Aorta (tissue), 5 donors: ENCODE measurements at places on chromosomes 5 and 9.

DNA sequence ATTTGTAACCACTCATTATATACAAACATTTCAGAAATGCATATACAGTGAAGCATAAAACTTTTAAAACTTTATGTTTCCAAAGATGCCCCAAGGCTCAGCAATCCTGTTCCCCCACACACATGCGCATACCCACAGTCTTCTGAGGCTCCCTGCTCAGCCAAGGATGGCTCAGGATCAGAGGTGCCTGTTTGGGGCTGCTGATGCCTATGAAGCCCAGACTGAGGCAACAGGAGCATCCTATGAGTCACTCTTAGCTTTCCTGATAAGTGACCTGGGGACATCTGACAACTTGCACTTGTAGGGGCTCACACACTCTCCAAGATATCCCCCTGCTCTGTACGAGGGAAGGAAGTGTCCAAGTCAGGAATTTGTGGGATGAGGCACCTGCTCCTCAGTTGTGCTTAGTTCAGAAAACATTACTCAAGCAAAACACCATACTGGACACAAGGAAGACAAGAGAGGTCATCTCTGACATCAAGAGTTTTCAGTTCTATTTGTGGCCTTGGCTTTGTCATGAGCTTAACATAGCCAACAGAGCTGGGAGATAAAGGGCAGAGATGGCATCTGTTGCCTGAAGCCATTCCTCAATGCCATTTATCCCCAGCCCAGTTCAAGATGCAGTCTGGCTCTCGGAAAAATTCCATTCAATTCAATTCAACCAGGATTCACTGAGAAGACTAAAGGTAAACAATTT lies 62.3 kb downstream of the NIPSNAP3B start:
- no peak for DNase-seq

DNA sequence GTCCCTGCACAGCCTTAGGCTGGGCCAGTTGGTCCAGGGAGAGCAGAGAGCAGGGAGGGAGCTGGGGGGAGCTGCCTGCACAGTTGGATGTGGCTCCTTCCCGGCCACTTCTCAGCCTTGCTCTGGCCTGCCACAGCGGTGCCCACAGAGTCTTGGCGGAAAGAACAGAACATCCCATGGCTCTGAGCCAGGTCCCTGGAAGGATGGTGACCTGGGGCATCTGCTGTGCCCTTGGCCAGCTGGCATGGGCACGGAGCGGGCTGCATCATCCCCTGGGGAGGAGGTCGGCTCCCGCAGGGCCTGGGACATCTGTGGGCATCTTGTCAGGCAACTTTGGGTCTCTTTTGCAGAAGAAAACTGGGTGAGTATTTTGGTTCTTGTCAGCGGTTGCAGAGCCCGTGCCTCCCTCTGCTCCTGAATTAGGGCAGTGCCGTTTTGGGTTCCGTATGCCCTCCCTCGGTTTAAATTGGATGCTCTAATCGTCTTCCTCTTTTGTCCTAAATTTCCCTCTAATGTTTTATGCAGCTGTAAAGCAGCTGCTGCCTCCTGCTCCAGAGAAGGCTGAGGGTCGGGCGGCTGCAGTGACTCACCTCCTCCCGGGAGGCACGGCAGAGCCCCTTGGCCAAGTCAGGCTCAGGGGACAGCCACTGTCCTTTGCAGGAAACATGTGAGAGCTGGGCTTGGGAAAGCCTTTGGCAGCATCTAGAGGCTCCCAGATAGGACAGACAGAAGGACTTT lies 10.5 kb upstream of the NACC2 start:
- DNase-seq, result no peak

GRCh38 chr5:118967059-118967508 lies 21.3 kb downstream of the DTWD2 start:
- DNase-seq, result no peak

- DNase-seq, result no peak
Observed at GRCh38 chr9:124008694-124009530, 2.7 kb upstream of the LHX2 start.

DNA sequence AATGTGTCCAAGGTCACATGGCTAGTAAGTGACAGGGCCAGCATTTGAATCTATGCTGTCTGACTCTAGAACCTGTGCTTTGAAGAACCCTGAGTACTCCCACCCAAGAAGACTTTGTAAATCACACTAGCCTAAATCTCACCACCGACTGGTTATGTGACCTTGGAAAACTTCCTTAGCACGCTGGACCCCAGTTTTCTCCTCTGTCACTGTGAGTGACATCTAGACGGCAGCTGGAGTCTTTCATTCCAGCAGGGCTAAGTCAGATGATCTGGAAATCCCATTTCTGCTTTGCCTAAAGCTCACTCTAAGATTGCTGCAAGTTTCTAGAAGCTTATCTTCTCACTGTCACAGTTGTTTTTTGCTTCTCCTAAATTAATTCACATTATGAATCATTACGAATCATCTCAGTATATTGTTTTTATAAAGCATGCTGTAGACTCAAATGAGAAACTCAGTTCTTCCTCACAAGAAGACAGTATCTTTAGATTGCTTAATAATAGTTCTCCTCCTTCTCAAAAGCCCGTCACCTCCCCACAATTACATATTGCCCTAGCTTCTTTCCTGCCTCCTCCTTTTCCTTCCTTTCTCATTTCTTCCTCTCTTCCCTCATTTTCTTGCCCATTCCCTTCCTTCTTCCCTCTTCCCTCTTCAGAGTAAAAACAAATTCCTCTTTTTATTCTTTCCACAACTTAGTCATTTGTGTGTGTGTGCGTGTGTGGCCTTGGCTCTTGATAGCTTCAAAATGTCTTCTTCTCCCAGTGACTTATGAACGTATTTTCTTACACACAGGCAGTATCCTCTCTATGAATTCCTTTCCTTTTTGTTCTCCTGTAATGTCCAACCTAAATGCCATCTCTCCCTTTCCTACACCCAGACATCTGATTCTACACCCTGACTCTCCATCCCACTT lies 16.8 kb downstream of the ALDOB start:
- no peak for DNase-seq

DNA sequence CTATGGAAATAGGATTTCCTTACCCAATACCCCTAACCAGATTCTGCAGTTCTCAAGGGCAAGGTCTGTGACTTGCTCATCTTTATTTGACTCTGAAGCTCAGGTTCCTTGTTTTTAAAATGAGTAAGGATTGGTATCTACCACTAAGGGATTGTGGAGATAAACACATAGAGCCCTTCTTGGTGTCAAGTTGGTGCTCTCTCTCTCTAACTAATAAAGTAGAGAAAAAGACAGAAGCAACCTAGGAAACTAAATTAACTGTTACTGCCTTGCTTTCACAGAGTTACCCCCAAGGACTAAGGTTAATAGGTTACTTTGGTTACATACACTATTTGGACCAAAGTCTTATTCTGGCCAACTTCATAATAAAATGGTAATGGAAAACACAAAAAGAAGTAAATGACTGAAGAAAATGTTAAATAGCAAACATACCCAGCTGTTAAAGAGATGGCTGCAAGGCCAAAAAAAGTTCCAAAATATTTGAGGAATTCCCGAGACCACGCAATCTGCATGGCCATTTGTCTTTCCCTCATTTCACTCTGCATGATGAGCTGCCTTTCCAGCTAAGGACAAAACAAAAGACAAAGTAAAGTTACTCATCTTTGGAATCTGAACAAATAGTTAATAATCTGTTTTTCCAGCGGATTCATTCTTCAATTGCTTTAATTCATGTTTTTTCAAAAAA lies 21.8 kb upstream of the RLN1 start:
- no peak for DNase-seq

GRCh38 chr5:147464211-147464610 lies 45.7 kb downstream of the DPYSL3 start:
- no peak for DNase-seq

DNA sequence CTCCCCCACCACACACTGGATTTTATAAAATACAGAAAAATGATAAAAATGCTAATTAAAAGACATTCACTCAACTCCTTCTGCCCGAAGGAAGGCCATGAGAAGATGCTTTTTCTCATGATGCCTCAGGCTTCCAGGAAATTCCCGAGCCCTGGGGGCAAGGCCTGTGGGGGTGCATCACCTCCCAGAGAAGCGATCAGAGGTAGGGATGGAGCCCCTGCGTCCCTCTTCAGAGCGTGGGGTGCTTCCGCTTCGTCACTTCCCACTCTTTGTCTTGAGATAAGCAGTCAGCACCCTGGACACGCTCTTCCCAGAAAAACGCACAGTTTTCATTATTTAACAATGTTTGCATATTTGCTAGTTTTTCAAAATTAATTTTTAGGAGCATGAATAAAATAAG lies 33.3 kb upstream of the SH3PXD2B start:
- DNase-seq, result no peak

DNA sequence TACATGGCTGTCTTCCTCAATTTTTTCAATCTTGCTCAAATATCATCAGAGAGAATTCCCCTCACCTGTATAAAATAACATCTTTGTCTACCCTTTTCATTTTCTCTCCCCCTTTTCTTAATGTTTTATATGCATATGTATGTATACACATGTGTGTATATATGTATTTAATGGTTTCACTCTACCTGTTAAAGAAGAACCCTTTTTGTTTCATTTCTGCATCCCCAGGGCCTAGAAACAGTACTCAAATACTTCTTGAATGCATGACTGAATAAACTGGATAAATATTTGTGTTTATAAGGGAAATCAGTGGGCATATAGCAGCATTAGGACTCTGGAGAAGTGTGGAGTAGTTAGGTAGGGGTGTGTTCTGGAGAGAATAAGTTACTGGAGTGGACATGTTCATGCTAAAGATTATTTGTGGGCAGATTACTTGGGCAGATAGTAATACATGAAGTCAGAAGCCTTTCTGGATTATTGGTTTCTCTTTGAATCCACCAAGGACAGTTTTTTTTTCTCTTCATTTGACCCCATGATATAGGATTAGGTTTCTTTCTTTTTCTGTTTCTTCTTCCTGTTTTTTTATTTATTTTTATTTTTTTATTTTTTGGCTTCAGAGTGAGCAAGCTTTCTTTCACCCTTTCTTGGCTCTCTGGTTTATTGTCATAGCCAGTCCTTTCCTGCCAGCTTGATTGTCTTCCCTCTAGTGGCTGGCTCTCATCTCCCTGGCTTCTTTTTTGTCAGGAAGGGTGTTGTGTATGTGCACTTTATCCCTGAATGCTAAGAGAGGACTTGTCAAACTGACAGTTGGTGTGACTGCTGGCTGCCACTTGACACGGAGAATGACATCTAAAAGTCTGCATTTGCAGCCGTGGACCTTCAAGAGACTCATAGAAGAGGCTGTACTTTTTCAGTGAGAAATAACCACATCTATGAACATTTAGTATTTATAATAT lies 89.3 kb downstream of the ZCCHC7 start:
- DNase-seq, result no peak

DNA sequence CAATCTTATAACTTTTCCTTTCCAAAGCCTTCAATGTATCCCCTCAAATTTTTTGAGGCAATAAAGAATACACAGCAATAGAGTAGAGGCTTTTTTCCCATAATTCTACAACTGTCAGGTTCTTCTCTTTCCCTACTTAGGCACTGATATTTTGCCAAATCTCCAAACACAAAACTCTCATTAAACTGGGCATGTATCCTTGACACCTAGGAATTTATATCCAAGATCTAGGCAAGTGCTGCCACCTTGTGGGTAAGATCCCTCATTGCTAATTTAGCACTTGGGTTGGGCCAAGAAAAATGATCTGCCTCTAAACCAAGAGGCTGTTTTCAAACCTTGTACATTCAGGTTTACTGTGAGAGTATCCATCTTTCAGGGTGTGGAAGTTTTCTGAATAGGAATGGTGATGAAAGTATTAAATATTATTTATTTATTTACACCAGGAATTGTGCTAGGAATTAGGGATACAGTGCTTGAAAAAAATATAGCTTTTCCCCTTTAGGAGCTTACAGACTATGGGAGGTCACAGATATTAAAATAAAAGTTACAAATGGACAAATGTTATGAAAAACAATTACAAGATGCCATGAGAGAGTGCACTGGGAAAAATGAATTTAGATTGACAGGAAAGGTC lies 17.6 kb downstream of the TSTD2 start:
- DNase-seq, result peak; percentile 53

- peak; percentile 82 for DNase-seq
Observed at GRCh38 chr5:127870914-127871313, 167.7 kb downstream of the CCDC192 start.

GRCh38 chr5:176908675-176909368 lies 9.7 kb upstream of the HK3 start:
- DNase-seq, result no peak

- no peak for DNase-seq
Observed at GRCh38 chr9:89001917-89002540, 10.8 kb downstream of the S1PR3 start.

- no peak for DNase-seq
Observed at GRCh38 chr9:116358251-116358650, 204.7 kb downstream of the PAPPA start.

DNA sequence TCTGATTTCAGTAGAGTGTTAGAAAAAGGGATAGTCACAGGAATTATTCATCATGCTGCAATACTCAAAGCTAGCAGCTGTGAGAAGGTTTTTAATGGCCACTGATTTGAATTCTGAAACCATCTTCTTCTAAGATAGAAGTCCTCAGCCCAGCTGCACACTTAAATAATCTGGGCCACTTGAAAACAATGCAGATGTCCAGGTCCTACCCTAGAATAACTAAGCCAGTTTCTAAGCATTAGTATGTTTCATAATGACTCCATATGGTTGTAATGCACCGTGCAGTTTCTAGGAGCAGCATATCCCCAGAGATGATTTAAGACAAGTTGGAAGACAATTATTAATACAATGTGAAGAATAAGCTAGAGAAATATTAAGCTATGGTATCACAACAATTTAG lies 159.9 kb upstream of the FBXL17 start:
- no peak for DNase-seq

DNA sequence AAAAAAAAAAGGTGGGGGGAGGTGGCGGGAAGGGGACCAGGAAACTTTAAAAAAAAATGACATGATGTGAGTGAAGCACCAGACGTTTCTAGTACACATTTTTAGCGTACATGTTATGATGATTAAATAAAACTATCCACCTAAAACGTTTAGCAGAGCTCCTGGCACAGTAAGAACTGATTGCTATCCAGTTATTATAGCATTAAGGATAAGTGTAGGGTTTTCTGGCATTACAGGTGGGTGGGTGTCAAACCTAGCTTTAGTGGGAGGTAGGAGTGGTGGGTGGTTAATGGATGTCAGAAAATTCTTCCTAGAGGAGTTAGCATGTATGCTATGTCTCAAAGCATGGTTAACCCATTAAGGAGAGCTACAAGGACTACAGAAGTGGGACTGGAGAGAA lies 2329.5 kb downstream of the MAT2B start:
- DNase-seq, result no peak

- DNase-seq, result no peak
Observed at GRCh38 chr9:73264631-73265030, 113.0 kb downstream of the ANXA1 start.

DNA sequence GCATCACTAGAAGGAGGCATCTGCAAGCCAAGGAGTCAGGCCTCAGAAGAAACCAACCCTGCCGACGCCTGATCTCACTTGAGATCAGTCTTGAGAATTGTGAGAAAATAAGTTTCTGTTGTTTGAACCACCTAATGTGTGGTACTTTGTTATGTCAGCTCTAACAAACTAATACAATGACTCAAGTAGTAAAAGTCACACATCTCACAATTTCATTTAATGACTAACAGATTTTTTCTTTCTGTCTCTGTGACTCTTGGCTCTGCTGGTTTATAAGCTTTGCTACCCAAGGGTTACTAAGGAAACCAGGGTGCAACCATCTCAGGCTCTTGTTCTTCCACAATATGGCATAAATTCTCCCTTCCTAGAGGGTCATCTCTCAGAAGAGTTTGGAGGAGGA lies 315.8 kb upstream of the GRAMD2B start:
- DNase-seq, result no peak

GRCh38 chr5:14063691-14064090 lies 79.5 kb upstream of the TRIO start:
- no peak for DNase-seq
